Esophagus muscularis mucosa (tissue), 4 donors: ENCODE measurements at places on chromosomes 3 and 15. TPM values are rescaled to one million over a fixed set of nuclear protein-coding genes. Genes with fewer than 3 reads are reported as not detected.
A peak's percentile ranks its signal among the peaks of the same experiment; 100 is the strongest.

The GOLGA6L10 gene
- 0.33 TPM for total RNA-seq

The CHRD gene
- total RNA-seq: 12.3 TPM

The ATP2C1 gene
- 33.0 TPM for total RNA-seq

The EFCC1 gene
- total RNA-seq: 9.1 TPM

The CCDC80 gene
- total RNA-seq: 197 TPM

The GPR149 gene
- not detected for total RNA-seq

The TGM5 gene
- total RNA-seq: 0.91 TPM

GRCh38 chr3:196241704-196242103, 25.4 kb downstream of the SLC51A start:
- no peak for DNase-seq

DNA sequence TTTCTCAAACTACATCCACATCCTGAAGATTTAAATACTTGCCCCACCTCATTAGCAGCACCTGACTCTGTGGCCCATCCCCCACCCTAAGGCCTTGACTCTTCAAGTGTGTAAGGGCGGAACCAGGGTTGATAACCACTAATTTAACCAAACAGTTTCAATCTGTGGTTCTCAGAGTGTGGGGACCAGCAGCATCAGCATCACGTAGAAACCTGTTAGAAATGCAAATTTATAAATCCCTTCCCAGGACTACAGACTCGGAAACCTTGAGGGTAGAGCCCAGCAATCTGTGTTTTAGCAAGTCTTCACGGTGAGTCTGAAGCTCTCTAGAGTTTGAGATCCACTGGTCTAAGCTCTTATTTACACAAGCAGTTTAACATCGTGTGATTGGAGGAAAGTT, 12.4 kb downstream of the GNB4 start:
- no peak for DNase-seq

- DNase-seq: no peak
These were observed 22.8 kb downstream of the PLS1 start for GRCh38 chr3:142618917-142619461.

DNA sequence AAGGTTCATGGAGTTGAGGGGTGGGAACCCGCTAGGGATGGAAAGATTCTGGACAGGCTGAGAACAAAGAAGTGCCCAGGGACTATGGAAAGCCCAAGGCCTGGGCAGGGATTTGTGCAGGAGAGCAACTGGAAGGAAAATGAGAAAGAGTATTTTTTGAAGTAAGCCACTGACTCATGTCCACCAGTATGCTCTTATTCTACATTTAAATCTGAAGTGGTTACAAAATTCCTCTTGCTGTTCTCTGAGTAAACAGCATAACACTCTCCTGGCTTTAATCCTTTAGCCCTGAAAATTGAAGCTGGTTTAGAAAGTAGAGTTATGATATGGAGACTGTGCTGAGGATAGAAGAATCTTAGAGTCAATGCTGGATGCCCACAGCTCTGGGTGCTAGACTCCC, 165.2 kb downstream of the ISL2 start:
- no peak for DNase-seq

DNA sequence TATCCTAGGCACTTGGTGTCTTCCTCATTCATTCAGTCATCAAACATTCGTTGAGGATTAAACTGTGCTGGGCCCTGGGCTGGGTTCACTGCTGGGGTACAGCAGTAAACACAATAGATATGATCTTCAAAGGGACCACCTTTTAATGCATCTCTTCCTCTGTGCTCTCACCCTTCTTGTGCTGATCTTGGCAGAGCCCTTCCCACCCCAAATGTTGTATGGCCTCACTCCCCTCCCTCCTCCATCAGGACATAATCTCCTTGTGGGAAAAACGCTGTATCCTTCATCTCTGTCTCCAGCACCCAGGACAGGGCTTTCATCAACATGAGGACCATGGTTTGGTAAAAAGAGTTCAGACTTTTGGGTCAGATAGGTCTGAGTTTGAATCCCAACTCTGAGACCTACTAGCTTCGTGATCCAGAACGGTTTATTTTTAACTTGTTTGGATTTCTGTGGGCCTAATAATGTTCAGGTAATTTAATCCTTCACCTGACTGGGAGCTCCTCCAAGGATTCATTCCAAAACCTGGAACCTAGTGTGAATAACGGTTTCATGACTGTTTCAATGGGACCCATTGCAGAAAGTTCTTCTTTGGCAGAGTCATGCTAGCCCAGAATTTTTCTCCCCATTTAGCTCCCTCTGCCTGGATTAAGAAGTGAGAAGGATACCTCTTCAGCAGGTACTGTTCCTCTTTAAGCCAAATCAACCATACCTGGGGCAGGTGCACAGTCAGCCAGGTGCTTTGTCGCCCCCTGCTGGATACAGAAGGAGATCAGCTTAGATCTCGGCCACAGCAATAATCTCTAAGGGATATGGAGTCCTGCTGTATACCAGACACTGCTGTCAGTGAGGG, 5.2 kb upstream of the WNT7A start:
- peak; percentile 81 for DNase-seq

DNA sequence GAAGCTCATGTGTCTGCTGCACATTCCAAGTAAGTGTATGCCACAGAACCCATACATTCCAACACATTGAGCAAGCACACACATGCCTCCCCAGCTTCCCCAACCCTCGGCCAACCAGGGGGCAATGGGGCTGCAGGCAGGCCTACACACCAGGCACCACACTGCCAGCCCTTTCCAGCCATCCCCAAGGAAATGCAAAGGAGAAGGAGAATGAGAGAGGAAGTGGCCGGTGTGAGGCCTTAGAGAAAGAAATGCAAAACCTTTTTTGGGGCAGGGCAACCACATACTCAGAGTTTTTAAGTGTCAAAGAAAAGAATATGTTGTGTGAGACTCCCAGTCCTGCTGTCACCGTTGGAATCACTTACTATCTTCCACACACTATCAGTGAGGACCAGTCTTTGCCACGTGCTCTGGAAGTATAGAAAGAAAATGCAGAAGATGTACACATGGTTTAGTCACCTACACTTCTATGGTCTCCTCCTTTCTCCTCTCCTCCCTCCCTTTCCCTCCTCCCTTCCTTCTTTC, 11.1 kb downstream of the IGF2BP2 start:
- DNase-seq: no peak

DNA sequence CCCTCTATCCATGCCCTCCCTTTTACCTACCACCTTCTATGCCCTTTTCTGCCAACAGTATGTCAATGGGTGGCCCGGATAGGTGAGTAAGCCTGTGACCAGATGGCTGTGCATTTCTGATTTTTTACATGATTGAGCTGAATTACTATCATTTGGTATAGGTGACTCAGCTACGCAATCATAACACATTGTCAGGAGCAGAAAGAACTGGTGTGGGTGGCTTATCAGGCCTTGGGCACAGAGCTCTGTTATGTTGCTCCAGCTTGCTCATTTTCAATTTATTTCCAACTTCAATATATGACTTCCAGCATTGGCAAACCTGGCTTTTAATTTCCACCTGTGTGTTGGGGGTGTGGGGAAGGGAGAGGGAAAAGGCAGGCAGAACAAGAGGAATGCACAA, 86.6 kb upstream of the AGBL1 start:
- no peak for DNase-seq

GRCh38 chr3:119809249-119810017, 27.5 kb downstream of the NR1I2 start:
- DNase-seq: no peak

DNA sequence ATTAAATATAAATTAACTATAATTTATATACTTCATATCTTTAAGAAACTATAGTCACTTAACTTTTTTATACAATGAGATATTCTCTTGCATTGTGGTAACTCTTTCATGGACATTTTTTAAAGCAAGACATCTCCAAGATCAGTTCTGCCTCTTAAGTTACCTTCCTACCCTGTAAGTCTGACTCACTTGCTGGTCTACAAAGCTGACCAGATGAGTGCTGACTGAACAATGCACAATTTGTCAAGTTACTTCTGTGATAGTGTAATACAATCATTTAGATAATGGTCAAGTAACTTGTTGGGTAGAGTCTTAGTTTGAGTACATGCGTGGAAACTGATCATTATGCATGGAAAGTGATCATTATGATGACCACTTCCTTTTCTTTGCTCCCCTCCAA, 145.9 kb downstream of the MEIS2 start:
- no peak for DNase-seq

- DNase-seq: no peak
These were observed 815.1 kb downstream of the VGLL3 start for GRCh38 chr3:86175593-86176444.
